HCT116 (cell line): ENCODE measurements at places on chromosomes 3 and 15. TPM values are rescaled to one million over a fixed set of nuclear protein-coding genes. Genes with fewer than 3 reads are reported as not detected.

GRCh38 chr3:64190517-64191515 is 34.5 kb downstream of the PRICKLE2 start:
- H3K27ac ChIP-seq = no peak overlapping the region
- H3K27me3 ChIP-seq = peaks cover 6% of the 10 kb centered on the region; the same call in 1 of the 2 replicates
- H3K4me1 ChIP-seq = peaks cover 3% of the 10 kb centered on the region; the same call in 1 of the 2 replicates
- DNase-seq = no peak

- no peaks in the 10 kb centered on the region for H3K36me3 ChIP-seq
- peaks cover 8% of the 10 kb centered on the region; the same call in 1 of the 2 replicates for H3K27me3 ChIP-seq
- DNase-seq = no peak
- H3K4me1 ChIP-seq = no peaks in the 10 kb centered on the region
- no peak overlapping the region for H3K4me3 ChIP-seq
These were observed 94.0 kb upstream of the VGLL4 start for GRCh38 chr3:11737742-11738141.

GRCh38 chr3:195587824-195588223 is 4.1 kb upstream of the APOD start:
- H3K4me3 ChIP-seq = no peak overlapping the region
- H3K36me3 ChIP-seq = no peaks in the 10 kb centered on the region
- H3K27me3 ChIP-seq = no peaks in the 10 kb centered on the region

- no peaks in the 10 kb centered on the region for H3K4me1 ChIP-seq
- no peak for DNase-seq
- H3K36me3 ChIP-seq = no peaks in the 10 kb centered on the region
- H3K4me3 ChIP-seq = no peak overlapping the region
These were observed 34.2 kb downstream of the SEMA5B start for GRCh38 chr3:122993124-122993978.

DNA sequence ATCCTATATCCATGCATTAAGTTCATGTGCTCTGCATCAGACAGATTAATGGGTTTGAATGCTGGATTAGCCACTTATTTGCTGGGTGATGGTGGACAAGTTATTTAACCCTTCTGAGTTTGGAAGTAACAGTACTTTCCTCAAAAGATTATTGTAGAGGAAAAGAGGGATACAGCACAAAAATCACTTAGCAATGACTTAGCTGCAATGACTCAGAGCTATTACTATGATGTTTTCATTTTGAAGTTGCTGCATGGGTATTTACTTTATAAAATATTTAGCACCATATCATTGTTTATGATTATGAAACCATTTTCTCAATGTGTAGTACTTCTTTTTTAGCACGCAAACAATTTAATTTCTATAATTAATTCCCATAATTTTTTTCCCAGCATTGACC is 248.4 kb downstream of the MYRIP start:
- no peaks in the 10 kb centered on the region for H3K4me1 ChIP-seq
- H3K27me3 ChIP-seq = 0 out of 2 replicates have a peak, but pooled peaks cover 3% of the 10 kb centered on the region
- no peak overlapping the region for H3K27ac ChIP-seq
- no peak overlapping the region for H3K4me3 ChIP-seq
- DNase-seq = no peak

GRCh38 chr3:149507491-149508324 is 33.2 kb downstream of the TM4SF4 start:
- no peak overlapping the region for H3K4me3 ChIP-seq
- no peak for DNase-seq
- no peaks in the 10 kb centered on the region for H3K27me3 ChIP-seq

DNA sequence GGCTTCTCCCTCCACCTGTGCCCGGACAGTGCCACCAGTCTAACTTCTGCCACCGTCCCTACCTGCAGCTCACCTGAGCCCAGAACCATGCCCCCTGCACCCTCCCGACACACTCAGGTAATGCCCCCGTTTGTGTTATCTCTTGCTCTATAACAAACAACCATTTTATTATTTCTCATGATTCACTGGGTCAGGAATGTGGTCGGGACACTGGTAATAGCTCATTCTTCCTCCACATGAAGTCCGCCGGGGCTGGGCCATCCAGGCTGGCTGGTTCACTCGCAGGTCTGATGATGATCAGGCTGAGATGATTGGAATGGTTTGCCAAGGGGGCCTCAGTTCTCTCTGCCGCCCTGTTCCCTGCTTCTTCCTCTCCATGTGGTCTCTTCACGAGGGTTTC is 20.3 kb upstream of the NR2E3 start:
- peaks cover 33% of the 10 kb centered on the region for H3K4me1 ChIP-seq
- peak overlapping the region; percentile 35; the same call in 1 of the 2 replicates for H3K27ac ChIP-seq
- no peak for DNase-seq
- no peaks in the 10 kb centered on the region for H3K36me3 ChIP-seq
- no peak overlapping the region for H3K4me3 ChIP-seq

- H3K27ac ChIP-seq = no peak overlapping the region
- no peak overlapping the region for H3K4me3 ChIP-seq
- H3K4me1 ChIP-seq = no peaks in the 10 kb centered on the region
- H3K36me3 ChIP-seq = no peaks in the 10 kb centered on the region
These were observed 160.8 kb upstream of the TLE3 start for GRCh38 chr15:70258369-70259027.

DNA sequence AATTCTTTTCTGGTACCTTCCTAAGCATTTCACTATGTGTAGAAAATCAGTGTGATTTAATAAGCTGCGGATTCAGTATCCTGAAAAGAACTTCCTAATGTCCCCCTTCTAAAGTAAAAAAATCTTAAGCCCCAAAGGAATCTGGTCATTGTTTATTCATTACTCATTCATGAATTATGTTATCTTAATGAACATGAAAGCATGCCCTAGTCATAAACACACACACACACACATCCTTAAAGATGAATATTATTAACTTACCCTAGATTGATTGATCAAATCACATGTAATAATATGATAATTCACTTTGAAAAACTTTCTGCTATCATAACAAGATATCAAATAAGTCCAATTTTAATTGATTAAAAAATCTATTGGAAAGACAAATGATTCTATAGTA is 96.4 kb upstream of the BFSP2 start:
- peaks cover 36% of the 10 kb centered on the region for H3K27me3 ChIP-seq
- H3K4me3 ChIP-seq = no peak overlapping the region
- no peaks in the 10 kb centered on the region for H3K4me1 ChIP-seq

DNA sequence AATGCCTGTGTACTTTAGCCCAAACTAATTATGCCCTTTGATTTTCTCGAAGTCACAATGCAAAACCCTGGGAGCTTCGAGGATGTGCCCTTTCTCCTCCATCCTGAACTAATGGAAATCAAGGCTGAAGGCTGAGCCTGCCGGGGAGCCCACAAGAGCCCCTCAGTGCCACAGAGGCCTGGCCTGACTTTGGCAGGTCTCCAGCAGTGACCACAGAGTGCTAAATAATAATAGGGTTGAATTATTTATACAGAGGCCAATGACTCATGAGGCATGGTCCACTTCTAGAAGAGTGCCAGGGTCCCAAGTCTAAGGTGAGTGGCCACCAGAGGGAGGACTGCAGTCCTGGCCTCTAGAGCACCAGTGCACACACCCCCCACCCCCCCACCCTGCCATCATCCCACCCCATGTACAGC is 19.1 kb upstream of the GLCE start:
- no peak overlapping the region for H3K27ac ChIP-seq
- no peaks in the 10 kb centered on the region for H3K4me1 ChIP-seq
- no peak for DNase-seq
- H3K4me3 ChIP-seq = no peak overlapping the region
- H3K36me3 ChIP-seq = no peaks in the 10 kb centered on the region

- DNase-seq = no peak
- H3K36me3 ChIP-seq = no peaks in the 10 kb centered on the region
- H3K27me3 ChIP-seq = no peaks in the 10 kb centered on the region
- no peaks in the 10 kb centered on the region for H3K4me1 ChIP-seq
- no peak overlapping the region for H3K4me3 ChIP-seq
These were observed 8.6 kb downstream of the TM6SF1 start for GRCh38 chr15:83115831-83116565.

DNA sequence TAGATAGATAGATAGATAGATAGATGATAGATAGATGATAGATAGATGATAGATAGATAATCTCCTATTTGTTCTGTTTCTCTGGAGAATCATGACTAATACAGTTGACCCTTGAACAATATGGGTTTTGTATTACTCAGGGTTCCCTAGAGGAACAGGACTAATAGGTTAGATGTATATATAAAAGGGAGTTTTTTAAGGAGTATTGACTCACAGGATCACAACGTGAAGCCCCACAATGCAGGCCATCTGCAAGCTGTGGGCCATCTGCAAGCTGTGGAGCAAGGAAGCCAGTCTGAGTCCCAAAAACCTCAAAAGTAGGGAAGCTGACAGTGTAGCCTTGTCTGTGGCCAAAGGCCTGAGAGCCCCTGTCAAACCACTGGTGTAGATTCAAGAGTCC is 67.6 kb downstream of the PYDC2 start:
- H3K4me3 ChIP-seq = no peak overlapping the region
- H3K4me1 ChIP-seq = no peaks in the 10 kb centered on the region
- no peak for DNase-seq
- no peaks in the 10 kb centered on the region for H3K27me3 ChIP-seq
- no peak overlapping the region for H3K27ac ChIP-seq
- no peaks in the 10 kb centered on the region for H3K36me3 ChIP-seq

DNA sequence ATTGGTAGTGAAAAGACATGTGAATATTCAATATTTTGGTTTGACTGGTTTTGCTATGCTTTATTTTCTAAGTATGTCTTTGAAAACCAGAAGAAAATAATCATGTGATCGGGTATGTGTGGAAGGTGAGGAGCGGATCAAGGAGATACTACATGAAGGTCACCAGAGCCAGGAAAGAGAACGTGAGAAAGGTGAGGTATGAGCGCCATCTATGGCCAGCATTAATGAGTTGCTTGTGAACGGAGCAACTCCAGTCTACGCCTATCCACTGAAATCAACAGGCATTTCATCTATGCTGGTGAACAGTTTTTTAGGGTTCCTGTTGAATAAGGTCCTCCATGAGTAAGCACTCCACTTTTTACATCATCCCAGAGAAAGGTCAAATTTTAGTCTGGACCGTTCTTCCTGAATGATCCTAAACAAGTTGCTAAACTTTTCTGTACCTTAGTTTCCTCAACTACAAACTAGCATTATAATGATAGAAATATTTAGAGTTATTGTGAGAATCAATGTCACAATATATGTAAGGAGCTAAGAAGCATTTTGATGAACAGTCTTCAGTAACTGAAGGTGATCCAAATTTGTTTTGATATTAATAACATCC is 1435.2 kb upstream of the CADM2 start:
- no peak overlapping the region for H3K27ac ChIP-seq
- no peak for DNase-seq
- H3K4me3 ChIP-seq = no peak overlapping the region
- H3K4me1 ChIP-seq = no peaks in the 10 kb centered on the region
- no peaks in the 10 kb centered on the region for H3K36me3 ChIP-seq

GRCh38 chr3:65483480-65483879 is 555.2 kb downstream of the MAGI1 start:
- H3K4me3 ChIP-seq = no peak overlapping the region
- no peaks in the 10 kb centered on the region for H3K27me3 ChIP-seq
- no peak for DNase-seq
- H3K4me1 ChIP-seq = no peaks in the 10 kb centered on the region

GRCh38 chr15:74037171-74038117 is 42.9 kb downstream of the PML start:
- no peaks in the 10 kb centered on the region for H3K36me3 ChIP-seq
- no peak overlapping the region for H3K4me3 ChIP-seq
- no peak for DNase-seq
- no peak overlapping the region for H3K27ac ChIP-seq
- H3K27me3 ChIP-seq = no peaks in the 10 kb centered on the region

- peak; percentile 8 for DNase-seq
- no peaks in the 10 kb centered on the region for H3K36me3 ChIP-seq
- H3K4me1 ChIP-seq = no peaks in the 10 kb centered on the region
- H3K27ac ChIP-seq = no peak overlapping the region
- H3K4me3 ChIP-seq = no peak overlapping the region
These were observed 105.8 kb upstream of the ARL6 start for GRCh38 chr3:97658668-97659285.

GRCh38 chr3:27487383-27487782 is 3.2 kb upstream of the SLC4A7 start:
- H3K4me3 ChIP-seq = no peak overlapping the region
- no peak overlapping the region for H3K27ac ChIP-seq
- H3K4me1 ChIP-seq = no peaks in the 10 kb centered on the region; the same call in 1 of the 2 replicates
- H3K36me3 ChIP-seq = no peaks in the 10 kb centered on the region
- H3K27me3 ChIP-seq = no peaks in the 10 kb centered on the region
- DNase-seq = no peak

- no peak overlapping the region for H3K4me3 ChIP-seq
- H3K36me3 ChIP-seq = no peaks in the 10 kb centered on the region
- no peaks in the 10 kb centered on the region for H3K27me3 ChIP-seq
- no peak overlapping the region for H3K27ac ChIP-seq
- DNase-seq = no peak
- no peaks in the 10 kb centered on the region for H3K4me1 ChIP-seq
These were observed 235.7 kb downstream of the SATB1 start for GRCh38 chr3:18189282-18190050.

DNA sequence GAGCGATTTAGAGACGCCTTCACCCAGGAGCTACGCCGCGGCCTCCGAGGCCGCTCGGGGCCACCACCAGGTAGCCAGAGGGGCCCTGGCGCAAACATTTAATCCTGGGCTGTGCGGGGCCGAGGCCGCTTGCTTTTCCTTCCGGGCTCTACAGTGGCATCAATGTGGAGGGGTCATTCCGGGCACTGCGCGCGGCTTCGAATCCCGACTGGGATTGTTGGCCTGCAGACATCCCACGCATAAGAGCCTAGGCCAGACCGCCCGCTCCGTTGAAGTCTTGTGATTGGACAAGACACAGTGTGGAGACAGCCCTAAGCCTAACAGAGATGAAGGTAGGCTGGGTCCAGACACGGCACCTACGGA is 568 bp upstream of the NCBP2 start:
- H3K36me3 ChIP-seq = peaks cover 14% of the 10 kb centered on the region
- peak overlapping the region; percentile 93 for H3K27ac ChIP-seq
- no peak for DNase-seq
- no peaks in the 10 kb centered on the region for H3K27me3 ChIP-seq

- no peak overlapping the region for H3K27ac ChIP-seq
- no peaks in the 10 kb centered on the region for H3K36me3 ChIP-seq
- no peaks in the 10 kb centered on the region for H3K4me1 ChIP-seq
- no peak for DNase-seq
These were observed 71.5 kb upstream of the EIF1B start for GRCh38 chr3:40237889-40238571.

- no peak overlapping the region for H3K4me3 ChIP-seq
- H3K4me1 ChIP-seq = peaks cover 8% of the 10 kb centered on the region; the same call in 1 of the 2 replicates
- H3K27me3 ChIP-seq = no peaks in the 10 kb centered on the region
- no peak overlapping the region for H3K27ac ChIP-seq
- DNase-seq = no peak
These were observed 227.7 kb downstream of the TLE3 start for GRCh38 chr15:69869881-69870505.

- H3K4me1 ChIP-seq = no peaks in the 10 kb centered on the region
- no peaks in the 10 kb centered on the region for H3K36me3 ChIP-seq
- no peak overlapping the region for H3K27ac ChIP-seq
- H3K4me3 ChIP-seq = no peak overlapping the region
These were observed 789.2 kb downstream of the DIPK2A start for GRCh38 chr3:144760831-144761230.

SI gene
- total RNA-seq = not detected

ISY1 gene
- total RNA-seq = 43.6 TPM

FEZF2 gene
- not detected for total RNA-seq

TNIK gene
- 24.1 TPM for total RNA-seq

TJP1 gene
- total RNA-seq = 83.6 TPM

ST3GAL6 gene
- 10.6 TPM for total RNA-seq

CHRNA5 gene
- total RNA-seq = 25.2 TPM

CPNE9 gene
- total RNA-seq = 0.98 TPM

UROC1 gene
- not detected for total RNA-seq

RAMAC gene
- total RNA-seq = 16.5 TPM

IMPG2 gene
- 0.20 TPM for total RNA-seq

PRRT3 gene
- total RNA-seq = 0.96 TPM

IL5RA gene
- total RNA-seq = not detected

CHST14 gene
- 12.7 TPM for total RNA-seq

KBTBD13 gene
- not detected for total RNA-seq
